ENCODE measurements at places on chromosomes 2 and 18.

DNA sequence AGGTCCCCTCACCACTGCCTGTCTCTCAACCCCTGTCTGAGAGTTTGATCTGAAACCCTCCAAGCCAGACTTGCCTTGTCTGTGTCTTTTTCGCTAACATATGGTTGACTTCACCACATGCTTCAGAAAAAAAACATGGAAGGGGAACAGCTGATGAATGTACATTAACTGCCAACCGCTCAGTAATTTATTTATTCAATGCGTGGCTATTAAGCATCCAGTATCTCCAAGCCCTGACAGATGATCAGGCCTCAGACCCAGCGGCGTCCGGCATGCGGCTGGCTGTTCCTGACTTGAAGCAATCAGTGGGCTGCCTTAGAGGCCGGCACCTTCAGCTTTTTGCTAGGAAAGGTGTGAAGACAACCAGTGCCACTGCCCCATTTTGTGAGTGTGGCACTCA, 62.3 kb downstream of the NGEF start:
- DNase-seq: no peak

GRCh38 chr2:128536925-128537620, 218.4 kb upstream of the HS6ST1 start:
- no peak for DNase-seq

DNA sequence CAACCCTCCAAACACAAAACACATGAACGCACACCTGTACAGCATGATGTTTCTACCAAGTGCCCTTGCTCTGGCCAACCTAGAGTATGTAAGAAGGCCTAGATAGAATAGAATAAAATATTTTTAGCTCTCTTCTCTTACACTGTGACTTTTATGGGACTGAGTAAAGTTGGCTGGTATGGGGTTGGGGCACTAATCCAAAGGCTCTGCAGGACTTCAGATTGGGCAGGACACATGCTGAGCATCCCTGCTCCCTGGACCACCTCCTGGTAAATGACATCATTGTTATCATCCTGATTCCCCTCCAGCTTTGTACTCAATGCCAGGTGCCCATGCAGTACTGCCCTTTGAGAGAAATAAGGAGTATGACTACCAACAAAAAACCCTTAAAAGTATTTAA, 322.2 kb downstream of the SLC8A1 start:
- no peak for DNase-seq

GRCh38 chr2:109516445-109517117, 97.2 kb downstream of the SEPTIN10 start:
- DNase-seq: no peak

DNA sequence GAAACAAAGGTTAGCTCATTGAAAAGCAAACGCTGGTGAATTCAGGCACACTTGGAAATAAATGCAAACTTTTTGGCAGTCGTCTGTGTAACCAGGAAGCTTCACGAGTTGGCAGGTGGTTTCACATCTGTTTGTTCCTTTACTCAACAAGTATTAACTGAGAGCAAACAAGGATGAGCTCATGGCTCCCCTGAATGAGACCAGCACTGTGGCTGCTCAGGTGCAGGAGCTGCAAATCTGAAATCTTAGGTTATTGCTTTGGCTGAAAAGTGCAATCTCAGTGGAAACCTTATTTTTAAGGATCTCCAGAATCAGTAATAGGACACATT, 46.3 kb downstream of the SH3RF3 start:
- DNase-seq: no peak

- no peak for DNase-seq
Measured at GRCh38 chr2:132915812-132916549, 246.0 kb upstream of the LYPD1 start.

- DNase-seq: no peak
Measured at GRCh38 chr2:13597176-13597575, 880.4 kb downstream of the TRIB2 start.

GRCh38 chr18:5068851-5069250, 128.2 kb downstream of the AKAIN1 start:
- DNase-seq: no peak

DNA sequence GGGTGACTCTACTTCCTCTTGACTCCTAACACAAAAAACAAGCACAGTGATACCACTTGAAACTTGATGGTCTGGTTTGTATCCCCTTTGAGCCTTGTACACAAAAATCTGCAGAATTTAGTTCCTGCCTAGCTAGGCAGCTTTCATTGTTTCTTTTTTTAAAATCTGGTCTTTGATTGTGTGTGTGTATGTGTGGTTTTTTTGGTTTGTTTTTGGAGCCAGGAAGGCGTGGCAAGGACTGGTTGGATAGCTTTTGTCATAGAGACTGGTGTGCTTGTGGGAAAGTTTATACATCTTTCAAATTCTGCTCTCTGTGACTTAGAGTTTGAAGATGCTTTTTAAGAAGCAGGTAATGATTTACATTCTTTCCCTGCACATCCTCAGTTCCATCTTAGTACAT, 127.4 kb downstream of the TANC1 start:
- no peak for DNase-seq
